ENCODE measurements at places on chromosomes 1 and 21.
A peak's percentile ranks its signal among the peaks of the same experiment; 100 is the strongest.

- DNase-seq: no peak
Measured at GRCh38 chr1:186306533-186306932, 68.5 kb downstream of the TPR start.

GRCh38 chr1:37763791-37764413 is 1.0 kb downstream of the EPHA10 start:
- DNase-seq: no peak

- DNase-seq: no peak
Measured at GRCh38 chr1:151835596-151835995, 4.0 kb upstream of the RORC start.

DNA sequence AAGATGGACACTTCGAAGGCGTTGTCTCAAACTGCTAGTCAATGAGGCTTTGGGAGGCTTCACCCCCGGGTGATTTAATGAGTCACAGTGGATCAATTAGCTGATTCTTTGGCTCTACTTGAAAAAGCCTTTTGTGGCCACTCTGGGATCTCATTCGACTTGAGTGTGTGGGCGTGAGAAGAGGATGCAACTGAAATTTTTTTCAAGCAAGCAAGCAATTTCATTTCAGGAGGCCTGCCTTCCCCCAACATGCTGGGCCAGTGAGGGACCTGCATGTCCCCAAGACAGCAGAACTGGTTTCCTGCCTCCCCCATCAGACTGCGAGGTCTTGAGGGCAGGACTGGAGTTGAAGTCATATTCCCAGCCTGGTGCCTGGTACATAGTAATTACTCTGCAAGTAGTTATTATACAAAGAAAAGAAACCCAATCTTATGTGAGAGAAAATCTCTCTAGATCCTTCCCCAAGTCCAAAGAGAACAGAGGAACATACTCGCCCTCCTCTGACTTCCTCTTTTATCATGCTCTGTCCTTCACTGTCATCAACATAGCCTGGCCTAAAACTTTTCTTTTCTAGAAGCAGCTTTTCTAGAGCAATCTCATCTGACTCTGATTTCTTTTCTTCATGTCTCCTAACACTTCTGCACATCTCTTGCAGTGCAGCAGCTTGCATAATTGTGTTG is 22.7 kb downstream of the SYT6 start:
- no peak for DNase-seq

GRCh38 chr1:67575861-67576260 is 109.1 kb upstream of the GADD45A start:
- DNase-seq: no peak

DNA sequence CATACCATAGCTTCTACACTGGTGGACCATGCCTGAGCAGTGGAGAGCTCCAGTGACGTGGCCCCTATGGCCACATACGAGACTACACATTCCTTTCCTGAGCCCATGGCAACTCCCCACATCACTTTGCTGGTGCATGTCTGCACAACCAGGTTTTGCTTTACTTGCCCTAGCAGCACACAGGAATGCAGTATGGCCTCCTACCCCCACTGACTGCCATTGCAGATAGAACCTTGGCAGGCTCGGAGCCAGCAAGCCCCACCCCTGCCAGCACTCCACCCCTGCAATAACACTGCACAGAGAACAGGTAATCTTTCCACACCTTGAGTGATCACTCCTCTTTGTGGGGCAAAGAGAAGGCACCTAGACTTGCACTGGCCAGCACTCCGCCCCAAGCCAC is 531.9 kb upstream of the CAMK1G start:
- DNase-seq: no peak

DNA sequence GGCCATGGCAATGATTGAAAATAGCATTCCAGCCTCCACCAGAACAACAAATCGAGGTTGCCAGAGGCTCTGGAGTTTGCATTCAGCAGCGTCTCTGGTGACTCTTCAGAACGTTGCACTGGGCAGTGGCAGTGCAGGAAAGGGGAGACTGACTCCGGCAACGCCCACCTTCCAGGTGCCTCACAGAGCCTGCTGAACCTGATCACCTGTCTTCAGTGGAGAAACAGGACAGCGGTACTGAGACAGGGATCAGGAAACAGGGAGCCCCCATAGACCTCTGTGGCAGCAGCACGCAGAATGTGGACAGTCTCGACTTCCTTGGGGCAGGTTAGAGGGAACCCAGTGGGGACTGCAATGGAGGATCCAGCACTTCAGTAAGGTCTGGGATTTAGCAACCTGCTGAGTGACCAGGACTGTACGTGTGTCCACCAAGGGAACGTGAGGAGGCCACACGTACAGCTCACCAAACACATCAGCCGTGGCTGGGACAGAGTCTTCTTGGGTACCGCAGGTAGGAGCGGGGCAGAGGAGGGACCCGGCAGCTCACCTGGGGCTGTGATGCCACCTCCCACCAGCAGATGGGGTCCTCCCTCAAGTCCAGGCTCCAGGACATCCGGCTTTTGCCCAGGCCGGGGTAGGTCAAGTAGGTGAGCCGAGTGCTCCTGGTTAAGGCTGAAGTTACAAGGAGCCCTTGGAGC is 128.6 kb downstream of the PRDM2 start:
- no peak for DNase-seq

GRCh38 chr1:231058416-231059109 is 18.5 kb upstream of the FAM89A start:
- no peak for DNase-seq

DNA sequence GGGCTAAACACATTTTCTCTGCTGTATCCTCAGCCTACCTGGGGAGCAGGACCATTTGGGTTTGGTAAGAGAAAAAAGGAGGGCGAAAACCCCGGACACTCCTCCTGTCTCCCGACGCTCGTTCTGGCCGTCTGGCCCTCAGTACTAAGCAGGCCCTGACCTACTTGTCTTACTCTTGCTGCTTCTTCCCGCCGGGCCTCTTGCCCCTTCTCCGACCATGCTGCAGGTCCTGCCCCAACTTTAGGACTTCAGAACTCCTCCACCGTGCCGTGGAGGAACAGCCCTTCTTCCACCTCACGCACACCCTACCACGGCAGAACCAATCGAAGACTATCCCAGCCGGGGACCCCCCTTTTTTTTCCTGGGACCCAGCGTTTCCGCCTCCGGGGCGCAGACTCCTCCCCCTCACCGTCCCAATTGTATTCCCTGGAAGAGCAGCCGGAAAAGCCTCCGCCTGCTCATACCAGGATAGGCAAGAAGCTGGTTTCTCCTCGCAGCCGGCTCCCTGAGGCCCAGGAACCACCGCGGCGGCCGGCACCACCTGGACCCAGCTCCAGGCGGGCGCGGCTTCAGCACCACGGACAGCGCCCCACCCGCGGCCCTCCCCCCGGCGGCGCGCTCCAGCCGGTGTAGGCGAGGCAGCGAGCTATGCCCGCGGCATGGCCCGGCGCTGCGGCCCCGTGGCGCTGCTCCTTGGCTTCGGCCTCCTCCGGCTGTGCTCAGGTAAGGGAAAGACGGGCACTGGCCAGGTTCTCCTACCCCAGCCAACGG is at the start of gene CHRNB2:
CHRNB2 (plus strand) TSS at position 393 of the 771 bp plus-strand sequence; CDS start at position 660, 267 bp downstream.
- no peak for DNase-seq

- no peak for DNase-seq
Measured at GRCh38 chr1:10522322-10522860, 47.6 kb downstream of the PEX14 start.

- DNase-seq: no peak
Measured at GRCh38 chr1:30887485-30888315, 20.9 kb downstream of the SDC3 start.

- no peak for DNase-seq
Measured at GRCh38 chr1:6271554-6271953, 10.7 kb upstream of the GPR153 start.

DNA sequence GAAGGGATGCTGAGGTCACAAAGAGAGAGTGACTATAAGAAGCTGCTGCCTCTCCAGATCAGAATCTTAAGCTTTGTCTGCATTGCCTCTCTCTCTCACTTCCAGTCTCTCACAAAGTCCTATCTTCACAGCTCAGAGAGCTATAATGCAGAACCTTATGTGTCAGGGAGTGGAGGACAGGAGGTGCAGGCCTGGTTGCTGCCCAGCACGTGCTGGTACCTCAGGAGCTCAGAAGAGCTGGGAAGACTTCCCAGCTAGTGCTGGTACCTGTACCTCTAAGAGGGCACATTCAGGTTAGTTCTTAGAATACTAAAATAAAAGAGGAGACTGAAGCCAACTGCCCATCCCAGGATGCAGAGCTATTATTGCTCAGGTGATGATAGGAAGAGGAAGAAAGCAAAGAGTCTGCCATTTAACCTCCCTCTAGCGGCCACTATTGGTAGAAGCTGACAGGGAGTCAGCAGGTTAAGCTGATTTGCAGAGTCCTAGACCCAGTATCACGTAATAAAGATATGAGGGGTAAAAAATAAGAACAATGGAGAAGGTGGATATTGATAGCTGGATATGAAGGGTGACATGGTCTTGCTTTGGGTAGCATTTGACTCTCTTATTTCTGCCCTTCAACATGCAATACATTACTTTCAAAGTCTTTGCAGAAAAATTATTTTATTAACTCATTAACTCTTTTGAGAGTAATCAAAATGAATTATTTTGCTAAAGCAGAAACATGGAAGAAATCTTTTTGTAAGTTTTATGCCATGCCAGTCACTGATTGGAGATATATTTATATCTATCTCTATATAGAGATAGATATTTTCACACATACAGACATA is 138.1 kb upstream of the HMCN1 start:
- peak; percentile 30 for DNase-seq

DNA sequence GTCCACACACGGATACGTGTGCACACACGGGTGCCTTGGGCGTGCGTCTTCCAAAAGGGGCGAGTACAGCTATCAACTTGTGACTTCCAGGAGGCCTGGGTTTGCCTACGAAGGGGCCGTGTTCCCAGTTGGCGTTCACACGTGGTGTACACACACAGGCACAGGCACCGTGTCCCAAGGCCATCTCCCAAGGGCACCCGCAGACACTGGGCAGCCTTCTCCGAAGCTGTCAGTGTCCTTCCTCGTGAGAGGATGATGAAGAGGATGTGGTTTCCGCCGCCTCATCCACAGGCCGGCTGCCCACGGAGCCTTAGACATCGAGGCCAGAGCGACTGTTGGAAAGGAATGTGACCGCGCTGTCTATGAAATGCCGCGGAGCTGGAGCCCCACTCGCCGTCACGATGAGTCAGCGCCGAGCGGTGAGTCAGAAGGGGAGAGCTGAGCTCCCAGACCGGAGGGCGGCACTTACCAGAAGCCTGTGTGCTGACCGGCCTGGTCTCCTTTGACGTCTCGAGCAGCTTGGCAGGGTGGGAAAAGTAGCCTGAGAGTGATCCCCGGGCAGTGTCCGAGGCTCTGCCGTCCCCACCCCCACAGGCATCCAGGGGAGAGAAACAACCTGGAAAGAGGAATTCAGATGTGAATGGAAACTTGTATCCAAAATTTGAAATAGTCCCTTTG is 141.4 kb upstream of the ARHGEF16 start:
- peak; percentile 99 for DNase-seq

DNA sequence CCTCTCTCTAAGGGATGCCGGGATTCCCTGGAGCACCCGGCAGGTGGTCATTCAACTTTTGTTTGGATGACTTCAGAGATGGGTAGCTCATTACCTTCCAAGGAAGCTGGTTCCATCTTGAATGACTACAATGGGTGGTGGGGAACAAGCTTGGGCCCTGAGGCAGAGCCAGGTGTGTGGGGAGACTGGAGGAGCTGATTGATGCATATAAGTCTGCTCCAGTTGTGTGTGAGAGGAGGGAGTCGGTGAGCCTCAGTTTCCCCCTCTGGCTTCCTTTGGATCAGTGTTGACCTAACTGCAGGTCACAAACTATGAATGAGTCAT is 133.8 kb upstream of the ZBTB40 start:
- no peak for DNase-seq

DNA sequence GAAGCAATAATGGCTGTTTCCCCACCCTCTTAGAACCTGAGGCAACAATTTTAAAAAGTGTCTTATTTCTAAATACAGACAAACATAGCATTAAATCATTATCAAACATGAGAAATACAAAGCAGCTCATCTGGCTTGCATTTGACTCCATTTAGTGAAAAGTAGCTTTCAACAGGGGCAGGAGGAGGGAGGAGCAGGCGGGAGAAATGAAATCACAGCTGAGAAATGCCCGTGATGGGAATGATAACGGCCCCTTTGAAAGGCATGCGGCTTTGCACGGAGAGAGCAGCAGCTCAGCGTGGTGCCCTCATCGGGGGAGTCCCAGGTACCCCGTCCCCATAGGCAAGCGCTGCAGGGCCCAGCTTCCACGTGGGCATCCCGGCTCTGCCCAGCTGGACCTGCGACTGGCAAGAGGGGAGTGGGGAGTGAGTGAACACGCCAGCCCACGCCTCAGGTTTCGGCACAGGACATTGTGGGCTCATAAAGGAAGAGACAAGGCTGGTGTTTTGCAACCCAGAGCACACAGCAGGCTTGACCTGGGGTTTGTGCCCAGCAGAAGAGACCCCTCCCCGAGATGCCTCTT is 134.6 kb downstream of the NPHP4 start:
- DNase-seq: no peak

GRCh38 chr1:23792151-23792945 is 1.4 kb downstream of the LYPLA2 start:
- no peak for DNase-seq

DNA sequence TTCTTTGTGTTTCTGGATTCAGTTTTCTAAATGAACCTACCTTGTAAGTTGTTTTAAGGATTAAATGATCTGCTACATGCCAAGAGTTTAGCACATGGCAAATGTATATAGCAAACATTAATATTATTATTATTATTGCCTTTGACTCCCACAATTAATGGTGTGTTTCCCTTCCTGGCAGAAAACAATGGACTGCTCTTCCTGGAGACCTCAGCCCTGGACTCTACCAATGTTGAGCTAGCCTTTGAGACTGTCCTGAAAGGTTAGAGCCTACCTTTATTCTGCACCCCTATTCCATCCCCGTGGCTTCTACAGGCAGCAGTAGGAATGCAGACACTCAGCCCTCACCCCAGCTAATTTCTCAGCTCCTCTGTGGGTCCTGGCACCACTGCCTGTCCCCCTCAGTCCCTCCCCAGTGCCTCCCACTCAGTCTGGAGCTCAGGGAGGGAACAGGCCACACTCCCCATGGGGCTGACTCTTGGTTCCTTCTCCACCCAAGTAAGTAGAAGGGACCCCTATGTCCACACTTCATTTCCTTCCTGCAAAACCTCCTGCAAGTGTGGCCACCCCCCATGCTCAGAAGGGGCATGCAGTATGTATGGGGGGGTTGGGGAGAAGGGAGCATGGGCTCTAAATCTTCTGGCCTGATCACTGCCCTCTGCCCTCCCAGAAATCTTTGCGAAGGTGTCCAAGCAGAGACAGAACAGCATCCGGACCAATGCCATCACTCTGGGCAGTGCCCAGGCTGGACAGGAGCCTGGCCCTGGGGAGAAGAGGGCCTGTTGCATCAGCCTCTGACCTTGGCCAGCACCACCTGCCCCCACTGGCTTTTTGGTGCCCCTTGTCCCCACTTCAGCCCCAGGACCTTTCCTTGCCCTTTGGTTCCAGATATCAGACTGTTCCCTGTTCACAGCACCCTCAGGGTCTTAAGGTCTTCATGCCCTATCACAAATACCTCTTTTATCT is 8.8 kb downstream of the RAB25 start:
- DNase-seq: no peak

DNA sequence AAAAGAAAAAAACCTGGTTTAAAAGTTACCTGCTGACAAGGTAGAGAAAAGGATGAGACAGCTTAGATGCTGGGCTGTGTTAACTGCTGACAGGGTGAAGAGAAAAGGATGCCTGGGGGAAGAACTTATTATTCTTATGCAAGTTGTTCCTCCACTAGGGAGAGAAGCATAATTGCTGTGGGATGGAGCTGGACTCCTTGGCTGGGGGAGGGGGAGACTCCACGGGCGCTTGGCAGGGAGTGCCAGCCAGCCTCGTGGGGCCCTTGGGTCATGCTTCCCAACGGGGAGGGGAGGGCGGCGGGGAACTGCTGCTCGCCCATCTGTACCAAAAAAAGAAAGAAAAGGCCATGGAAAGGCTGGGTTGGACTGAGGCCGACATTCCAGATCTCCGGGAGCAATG is 47.2 kb downstream of the SYCP1 start:
- no peak for DNase-seq
